SW 1271 (cell line): ENCODE measurements at places on chromosomes 11 and 22.
A peak's percentile ranks its signal among the peaks of the same experiment; 100 is the strongest.

DNA sequence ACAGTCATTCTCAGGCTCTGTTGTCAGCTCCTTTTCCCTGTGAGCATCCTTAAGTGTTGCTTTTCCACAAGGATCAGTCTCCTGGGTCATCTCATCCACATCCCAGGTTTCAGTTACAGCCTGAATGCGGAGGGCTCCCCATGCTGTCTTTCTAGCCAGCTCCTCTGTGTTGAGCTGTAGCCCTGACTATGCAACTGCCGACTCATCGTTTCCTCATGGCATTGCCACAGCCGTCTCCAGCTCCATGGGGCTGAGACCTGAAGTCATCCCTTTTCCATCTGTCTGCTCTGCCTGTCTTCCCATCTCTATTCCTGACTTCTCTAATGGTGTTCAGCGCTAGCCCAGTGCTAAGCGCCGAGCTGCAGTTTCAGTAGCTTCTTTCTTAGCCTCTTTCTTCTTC is 11.8 kb downstream of the SAMM50 start:
- DNase-seq, result no peak

GRCh38 chr22:49838771-49839717 is 11.4 kb upstream of the BRD1 start:
- no peak for DNase-seq

GRCh38 chr22:49903322-49904039 is 14.8 kb downstream of the ALG12 start:
- DNase-seq, result no peak

DNA sequence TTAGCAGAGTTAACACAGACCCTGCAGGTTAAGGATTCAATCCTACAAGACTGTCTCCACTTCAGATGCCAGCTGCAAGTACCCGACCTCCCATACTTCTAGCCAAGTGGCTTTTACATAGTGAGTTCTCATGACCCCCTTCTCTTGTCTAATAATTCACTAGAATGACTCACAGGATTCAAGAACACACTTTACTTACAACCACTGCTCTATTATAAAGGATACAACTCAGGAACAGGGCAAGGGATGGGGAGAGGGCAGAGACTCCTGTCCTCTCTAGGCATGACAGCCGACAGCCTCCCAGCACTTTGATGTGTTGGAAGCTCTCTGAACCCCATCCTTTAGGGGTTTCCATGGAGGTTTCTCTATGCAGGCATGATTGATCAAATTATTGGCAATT is 60.0 kb downstream of the MYO18B start:
- DNase-seq, result no peak

DNA sequence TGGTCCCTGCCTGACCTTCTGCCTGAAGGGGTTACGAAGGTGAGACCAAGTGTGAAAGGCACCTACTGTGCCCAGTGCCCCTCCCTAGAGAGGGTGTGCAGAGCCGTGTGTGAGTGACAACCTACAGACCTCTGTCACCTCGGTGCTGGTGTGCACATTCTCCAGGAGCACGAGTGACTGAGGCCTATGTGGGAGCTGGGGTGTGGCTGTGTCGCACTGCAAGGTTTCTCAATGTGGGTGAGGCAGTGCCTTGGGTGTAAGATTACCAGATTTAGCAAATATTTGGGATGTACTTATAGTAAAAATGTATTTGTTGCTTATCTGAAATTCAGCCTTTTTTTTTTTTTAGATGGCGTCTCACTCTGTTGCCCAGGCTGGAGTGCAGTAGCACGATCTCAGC is 5.6 kb downstream of the STARD10 start:
- no peak for DNase-seq

- DNase-seq, result no peak
Measured at GRCh38 chr22:32596471-32596870, 121.9 kb downstream of the FBXO7 start.

DNA sequence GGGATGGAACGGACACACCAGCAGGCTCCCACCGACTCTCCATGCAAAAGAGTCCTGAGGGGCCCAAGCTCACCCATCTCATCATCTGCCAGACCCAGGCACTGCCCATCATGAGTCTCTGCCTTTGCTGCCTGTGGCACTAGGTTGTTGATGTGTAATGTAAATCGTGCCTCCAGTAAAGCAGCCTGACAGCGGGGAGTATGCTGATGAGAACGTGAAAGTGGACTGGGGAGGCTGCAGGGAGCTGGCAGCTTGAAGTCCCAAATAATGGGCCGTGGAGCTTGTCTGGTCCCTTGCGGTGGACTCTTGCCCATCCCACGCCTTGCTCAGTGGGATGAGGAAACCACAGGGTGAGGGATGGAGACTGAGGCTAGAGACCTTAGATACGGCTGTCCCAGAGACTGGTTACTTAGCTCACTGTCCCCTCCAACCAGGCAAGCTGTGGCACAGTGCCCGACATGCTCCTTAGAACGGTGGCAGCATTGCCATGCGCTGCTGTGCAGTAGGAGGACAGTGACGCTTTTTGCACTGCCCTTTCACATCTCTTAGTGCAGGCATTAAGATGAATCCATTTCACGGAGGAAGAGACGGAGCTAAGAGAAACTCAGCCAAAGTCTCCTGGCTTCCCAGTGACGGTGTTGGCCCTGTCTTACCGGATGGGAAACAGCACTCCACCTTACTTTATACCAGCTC is 39.6 kb upstream of the PLET1 start:
- DNase-seq, result no peak

- no peak for DNase-seq
Measured at GRCh38 chr11:13012056-13012661, 3.0 kb downstream of the RASSF10 start.

GRCh38 chr11:6498121-6498520 is 1.0 kb downstream of the DNHD1 start:
- no peak for DNase-seq

GRCh38 chr22:49503321-49503720 is 324.4 kb downstream of the BRD1 start:
- DNase-seq, result no peak

GRCh38 chr11:34395916-34396550 is 38.2 kb upstream of the ABTB2 start:
- peak; percentile 45 for DNase-seq
